NCI-H226 (cell line): ENCODE measurements at places on chromosomes 7 and 10.
A peak's percentile ranks its signal among the peaks of the same experiment; 100 is the strongest.

GRCh38 chr10:22002591-22003176, 846 bp downstream of the DNAJC1 start:
- peak; percentile 48 for DNase-seq

GRCh38 chr7:44637788-44638594, 31.6 kb downstream of the OGDH start:
- no peak for DNase-seq

- no peak for DNase-seq
Measured at GRCh38 chr7:152564656-152565250, 111.2 kb downstream of the XRCC2 start.

DNA sequence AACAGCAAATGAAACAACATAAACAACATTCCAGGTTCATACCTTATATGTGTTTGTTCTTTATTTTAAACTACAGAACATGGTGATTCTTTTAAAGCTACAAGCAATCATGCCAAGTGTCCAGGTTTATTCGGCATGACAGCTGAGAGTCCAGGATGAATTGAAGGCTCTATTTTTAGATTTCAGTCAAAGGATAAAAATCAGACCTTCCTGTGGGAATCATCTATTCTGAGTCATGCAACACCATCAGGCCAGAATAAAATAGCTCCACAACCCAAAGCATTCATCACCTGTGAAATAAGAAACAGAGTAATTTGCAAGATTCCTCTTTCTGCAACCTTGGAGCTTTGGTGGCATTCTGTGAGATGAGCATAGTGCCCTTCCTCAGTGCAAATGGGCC, 292.4 kb upstream of the MYO3A start:
- DNase-seq: no peak

- DNase-seq: no peak
Measured at GRCh38 chr7:1696671-1697498, 26.8 kb downstream of the ELFN1 start.

GRCh38 chr7:47147213-47147631, 434.7 kb downstream of the TNS3 start:
- no peak for DNase-seq

GRCh38 chr7:129719980-129720732, 108.6 kb downstream of the NRF1 start:
- DNase-seq: no peak

DNA sequence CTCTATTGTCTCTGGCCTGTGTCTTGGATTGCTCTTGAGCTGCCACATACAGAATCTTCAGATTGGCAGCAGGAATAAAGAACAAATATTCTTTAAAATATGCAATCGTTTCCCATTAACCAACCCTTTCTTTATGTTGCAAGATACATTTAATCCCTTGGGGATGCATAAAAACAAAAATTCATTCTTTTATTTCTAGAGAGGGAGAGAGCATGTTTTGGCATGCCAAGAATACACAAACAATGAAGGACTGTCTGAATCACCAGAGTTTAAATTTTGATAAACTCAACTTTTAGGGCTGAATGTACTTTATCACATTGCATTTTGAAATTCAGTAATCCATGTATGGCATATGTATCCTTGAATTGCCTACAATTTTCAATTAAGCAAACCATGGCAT, 154.3 kb upstream of the SEMA3D start:
- DNase-seq: no peak

DNA sequence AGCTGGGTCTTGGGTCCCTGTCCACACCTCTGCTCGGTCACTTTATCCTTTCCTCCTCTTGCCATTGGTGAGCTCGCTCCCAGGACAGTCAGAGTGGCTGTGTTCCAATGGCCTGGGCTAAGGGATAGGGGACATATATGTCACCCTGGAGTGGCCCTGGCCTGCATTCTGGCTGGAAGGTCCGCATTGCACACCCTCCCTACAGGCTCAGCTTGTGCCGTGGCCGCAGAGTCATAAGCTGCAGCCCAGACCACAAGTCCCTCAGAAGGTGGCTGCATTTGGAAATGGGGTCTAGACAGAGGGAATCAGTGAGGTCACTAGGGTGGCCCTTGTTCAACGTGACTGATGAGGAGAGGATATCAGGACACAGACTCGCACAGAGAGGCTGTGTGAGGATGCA, 363.8 kb upstream of the SHH start:
- DNase-seq: no peak

- DNase-seq: no peak
Measured at GRCh38 chr10:81104494-81104893, 566.8 kb downstream of the SH2D4B start.

GRCh38 chr7:14754631-14755030, 147.9 kb downstream of the DGKB start:
- DNase-seq: peak; percentile 61

DNA sequence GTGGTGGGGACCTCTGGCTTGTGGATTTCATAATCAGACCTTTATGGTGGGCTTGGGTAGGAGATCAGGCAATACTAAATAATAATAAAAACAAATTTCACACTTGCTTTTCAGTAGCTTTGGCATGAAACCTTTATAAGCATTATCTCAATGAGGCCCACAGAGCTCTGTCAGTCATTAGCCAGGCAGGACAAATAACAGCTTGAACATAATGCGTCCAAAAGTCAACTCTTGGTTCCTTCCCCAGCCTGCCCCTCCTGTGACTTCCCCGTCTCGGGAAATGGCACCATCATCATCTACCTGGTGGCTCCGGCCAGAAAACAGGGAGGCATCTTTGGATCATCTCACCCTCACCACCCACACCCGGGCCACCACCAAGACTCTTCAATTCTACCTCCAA, 40.8 kb downstream of the KCTD7 start:
- DNase-seq: no peak

DNA sequence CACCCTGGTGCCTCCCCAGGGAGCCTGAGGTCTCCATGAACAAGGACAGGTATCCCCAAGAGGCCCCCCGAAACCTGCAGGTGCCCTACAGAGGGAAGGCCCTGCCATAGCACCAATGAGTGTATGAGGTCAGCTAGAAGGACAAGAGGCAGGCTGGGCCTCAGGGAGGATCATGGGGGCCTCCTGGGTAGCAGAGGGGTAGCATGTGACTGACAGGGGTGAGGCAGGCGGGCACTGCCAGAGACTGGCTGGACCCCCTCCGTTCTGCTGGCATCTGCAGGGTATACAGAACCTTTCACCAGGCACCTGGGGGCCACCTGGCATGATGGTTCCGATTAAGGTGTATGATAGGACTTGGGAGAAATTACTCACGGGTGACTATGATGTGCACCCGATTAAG, 79.2 kb upstream of the KCTD7 start:
- DNase-seq: no peak

- no peak for DNase-seq
Measured at GRCh38 chr10:2120746-2121145, 383.4 kb upstream of the ADARB2 start.

DNA sequence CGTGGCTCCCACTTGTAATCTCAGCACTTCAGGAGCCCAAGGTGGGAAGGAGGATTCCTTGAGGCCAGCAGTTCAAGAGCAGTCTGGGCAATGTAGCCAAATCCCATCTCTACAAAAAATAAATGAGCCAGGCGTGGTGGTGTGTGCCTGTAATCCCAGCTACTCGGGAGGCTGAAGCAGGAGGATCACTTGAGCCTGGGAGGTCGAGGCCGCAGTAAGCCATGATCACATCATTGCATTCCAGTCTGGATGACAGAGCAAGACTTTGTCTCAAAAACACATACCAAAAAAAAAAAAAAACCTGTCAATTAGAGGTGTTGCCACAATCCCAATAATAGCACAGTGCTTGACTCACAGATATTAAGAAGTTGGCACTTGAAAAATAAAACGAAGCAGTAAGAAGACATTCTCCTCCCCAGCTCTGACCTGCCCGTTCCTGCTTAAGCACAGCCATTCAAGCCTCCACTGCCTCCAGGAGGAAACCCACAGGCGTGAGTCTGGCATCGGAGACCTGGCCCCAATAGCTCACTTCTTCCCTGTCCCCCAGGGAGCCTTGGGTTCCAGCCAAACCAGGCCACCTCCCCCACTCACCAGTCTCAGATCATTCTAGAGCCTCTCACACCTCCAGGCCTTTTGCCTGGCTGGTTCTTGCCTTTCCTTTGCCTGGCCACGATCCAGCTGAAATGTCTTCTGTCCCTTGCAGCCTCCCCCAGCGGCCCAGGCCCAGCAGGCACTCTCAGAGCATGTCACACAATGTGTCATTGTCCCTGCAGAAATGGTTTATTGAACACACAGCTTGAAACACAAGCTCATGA, 45.3 kb upstream of the GTF2I start:
- DNase-seq: peak; percentile 20

DNA sequence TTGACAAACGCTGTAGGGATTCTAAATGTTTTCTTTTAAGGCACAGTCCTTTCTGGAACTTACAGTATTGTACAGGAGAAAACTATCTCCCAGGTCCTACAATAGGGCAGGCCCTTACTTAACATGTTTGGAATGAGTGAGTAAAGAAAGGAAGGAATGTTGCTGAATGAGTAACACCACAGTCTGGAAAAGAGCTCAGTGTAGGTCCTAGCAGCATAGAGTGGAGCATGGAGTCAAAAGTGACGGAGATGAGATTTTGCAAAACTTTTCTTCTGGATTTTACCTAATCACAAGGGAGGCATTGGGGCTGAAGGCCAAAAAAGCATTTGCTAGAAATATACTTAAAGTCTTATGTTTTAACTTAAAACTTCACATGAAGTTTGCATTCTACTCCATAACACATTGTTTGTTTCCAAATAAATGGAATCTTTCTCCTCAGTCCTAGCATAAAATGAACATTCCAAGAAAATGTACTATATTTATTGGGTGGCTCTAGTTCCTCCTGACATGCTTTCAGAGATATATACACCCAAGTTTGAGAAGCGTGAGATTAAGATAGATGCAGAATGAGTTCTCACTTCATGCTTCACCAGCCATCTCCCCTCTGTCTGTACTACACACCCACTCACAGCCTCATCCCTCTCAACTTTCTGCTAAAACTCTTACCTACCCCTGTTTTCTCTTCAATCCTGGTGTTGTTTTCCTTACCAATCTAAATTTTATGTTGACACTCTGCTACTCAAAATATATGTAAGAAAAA, 20.2 kb upstream of the ADD3 start:
- peak; percentile 61 for DNase-seq

GRCh38 chr10:6396652-6397051, 183.4 kb downstream of the PRKCQ start:
- DNase-seq: no peak

DNA sequence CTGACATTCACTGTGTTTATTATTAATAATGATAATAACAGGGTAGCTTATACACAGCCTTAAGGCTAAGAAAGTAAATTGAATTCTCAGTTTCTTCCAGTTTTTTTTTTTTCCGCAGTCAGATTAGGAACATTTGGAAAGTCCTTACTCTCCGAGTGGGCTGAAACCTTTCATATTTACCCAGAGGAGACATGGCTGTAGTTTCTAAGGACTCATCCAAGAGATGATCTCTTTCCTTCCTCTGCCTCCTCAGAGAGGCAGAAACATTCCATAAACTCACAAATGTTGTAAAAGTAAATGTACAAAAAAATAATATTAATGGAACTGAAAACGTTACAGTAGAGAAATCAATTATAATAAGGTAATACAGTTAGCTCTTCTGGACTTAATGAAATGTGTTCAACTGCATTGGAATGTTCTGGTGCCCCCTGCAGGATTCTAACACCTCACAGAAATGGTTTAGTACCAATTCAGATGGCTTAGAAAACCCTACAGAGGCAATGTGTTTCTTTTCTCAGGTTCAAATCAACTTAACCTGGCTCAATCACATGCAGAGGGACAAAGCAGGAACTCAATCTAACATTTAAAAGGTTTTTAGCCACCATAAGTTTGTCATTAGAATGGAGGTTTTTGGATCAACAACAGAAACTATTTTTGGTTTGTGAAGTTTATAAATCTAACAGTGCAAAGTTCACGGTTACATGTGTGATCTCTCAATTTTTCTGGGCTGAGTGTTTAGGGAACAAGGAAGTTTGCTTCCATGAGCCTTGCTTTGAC, 71.7 kb downstream of the ICA1 start:
- peak; percentile 30 for DNase-seq

DNA sequence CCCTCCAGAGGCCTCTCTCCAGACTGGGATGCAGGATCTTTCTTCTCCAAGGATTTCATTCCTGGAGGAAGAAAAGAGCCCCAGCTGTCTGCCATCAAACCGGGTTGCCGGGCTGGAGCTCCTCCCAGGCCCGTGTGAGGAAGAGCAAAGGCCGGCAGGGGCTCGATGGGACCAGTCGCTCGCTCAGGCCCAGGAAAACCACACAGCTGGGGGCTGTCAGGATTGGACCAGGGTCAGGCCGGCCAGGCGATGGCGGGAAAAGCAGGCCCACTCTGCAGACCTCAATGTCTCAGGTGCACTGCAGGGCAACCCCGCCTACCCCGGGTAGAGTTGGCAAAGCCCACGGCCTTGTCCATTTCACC, 98.1 kb upstream of the DNAAF5 start:
- DNase-seq: no peak

DNA sequence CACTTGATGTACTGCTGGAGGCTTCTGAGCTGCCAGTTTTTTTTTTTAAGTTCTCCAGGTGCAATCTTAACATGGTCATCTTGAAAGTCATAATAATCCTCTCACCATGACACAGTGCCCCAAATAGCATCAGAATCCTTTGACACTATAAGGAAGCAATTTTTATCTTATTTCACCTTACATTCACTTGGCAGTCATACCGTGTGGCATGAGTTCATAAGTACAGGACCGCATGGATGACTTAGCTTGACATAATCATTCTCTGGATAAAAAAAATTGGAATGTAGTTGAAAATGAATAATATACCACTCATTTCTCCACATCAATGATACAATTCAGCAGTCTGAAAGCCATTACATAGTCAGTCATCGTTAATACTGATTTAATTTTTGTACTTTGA, 25.6 kb upstream of the TMEM196 start:
- DNase-seq: no peak

DNA sequence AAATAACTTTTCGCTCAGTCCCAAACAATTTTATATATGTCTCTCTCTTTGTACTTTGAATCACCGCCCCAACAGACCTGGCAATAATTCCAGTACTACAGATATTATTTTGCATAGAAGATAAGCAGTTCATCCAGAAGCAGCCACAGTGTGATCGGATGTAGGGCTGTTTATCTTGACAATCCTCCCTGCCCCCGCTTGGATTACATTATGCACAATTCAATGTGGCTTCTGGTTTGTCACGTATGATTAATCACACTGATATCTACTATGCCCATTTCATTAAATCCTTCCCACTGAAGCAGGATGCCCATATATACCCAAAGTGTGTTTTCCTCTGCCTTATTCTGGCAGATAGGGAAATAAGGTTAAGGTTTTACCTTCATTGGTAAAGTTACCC, 115.2 kb downstream of the PDE1C start:
- DNase-seq: peak; percentile 48

DNA sequence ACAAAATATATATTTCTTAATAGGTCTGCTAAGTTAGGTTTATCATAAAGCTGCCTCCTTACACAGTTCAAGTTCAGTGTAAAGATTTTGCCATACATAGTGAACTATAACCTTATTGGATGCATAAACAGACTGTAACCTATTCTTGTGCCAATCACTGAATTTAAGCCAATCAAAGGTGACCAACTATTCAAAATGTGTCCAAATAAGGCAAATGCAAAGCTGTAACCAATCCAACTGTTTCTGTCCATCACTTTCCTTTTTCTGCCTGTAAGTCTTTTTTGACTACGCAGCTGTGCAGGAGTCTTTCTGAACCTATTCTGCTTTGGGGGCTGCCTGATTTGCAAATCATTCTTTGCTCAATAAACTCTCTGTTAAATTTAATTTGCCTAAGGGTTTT, 11.6 kb upstream of the DNMBP start:
- no peak for DNase-seq
